ENCODE measurements at places on chromosomes 2 and 18. TPM values are rescaled to one million over a fixed set of nuclear protein-coding genes. Genes with fewer than 3 reads are reported as not detected.

Gene CYP1B1
- 0.65 TPM for polyA plus RNA-seq

Gene HOXD9
- polyA plus RNA-seq, result not detected

Gene NRP2
- polyA plus RNA-seq, result 45.2 TPM

Gene CREG2
- 0.17 TPM for polyA plus RNA-seq

Gene TRPM8
- polyA plus RNA-seq, result not detected

Gene SPATA3
- polyA plus RNA-seq, result not detected

Gene ITPRIPL1
- polyA plus RNA-seq, result 0.99 TPM

Gene TMEM247
- not detected for polyA plus RNA-seq

Gene MYCN
- polyA plus RNA-seq, result not detected

Gene STON1
- 3.1 TPM for polyA plus RNA-seq

Gene FABP1
- polyA plus RNA-seq, result not detected

Gene CCL20
- not detected for polyA plus RNA-seq

Gene CPLX4
- polyA plus RNA-seq, result not detected

Gene KLHL30
- 0.03 TPM for polyA plus RNA-seq

Gene LBX2
- 0.66 TPM for polyA plus RNA-seq

Gene IL1RL1
- not detected for polyA plus RNA-seq

Gene APOB
- polyA plus RNA-seq, result not detected

Gene KYNU
- polyA plus RNA-seq, result 0.75 TPM

Gene TAF4B
- polyA plus RNA-seq, result 0.38 TPM

Gene PLGLB1
- 0.19 TPM for polyA plus RNA-seq

Gene RAB27B
- polyA plus RNA-seq, result 0.24 TPM

Gene VIL1
- polyA plus RNA-seq, result not detected

Gene OLA1
- 56.2 TPM for polyA plus RNA-seq

Gene DOK6
- 1.6 TPM for polyA plus RNA-seq

Gene RAD51AP2
- not detected for polyA plus RNA-seq

Gene MEP1B
- not detected for polyA plus RNA-seq

Gene CDCA7
- 18.7 TPM for polyA plus RNA-seq
